Stimulated activated CD4-positive, alpha-beta T cell treated with anti-CD3 and anti-CD28 coated beads, Interleukin-1b, Interleukin-23, amount 100 ng/mL, for 1 hour (primary cell): ENCODE measurements at places on chromosomes 4 and X.

DNA sequence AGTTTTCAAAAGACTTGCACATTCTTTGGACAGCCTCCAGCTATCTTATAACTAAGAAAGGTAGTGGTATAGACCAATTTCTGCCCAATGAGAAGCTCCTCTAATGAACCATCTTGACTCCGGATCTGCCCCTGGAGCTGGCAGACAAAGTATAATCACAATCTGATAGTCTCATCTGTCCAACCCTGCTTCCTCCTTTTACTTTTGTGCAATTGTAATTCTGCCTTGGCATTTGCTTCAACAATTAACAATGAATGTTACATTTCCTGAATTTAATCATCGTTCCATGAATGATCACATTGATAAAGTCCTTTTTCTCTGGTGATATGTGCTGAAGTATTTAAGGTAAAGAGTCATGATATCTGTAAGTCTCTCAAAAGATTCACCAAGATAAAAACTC lies 27.8 kb downstream of the FRYL start:
- no peak for DNase-seq

GRCh38 chrX:63743596-63743995 lies 41.4 kb downstream of the ARHGEF9 start:
- DNase-seq: no peak

GRCh38 chr4:138063581-138063980 lies 178.6 kb downstream of the SLC7A11 start:
- no peak for DNase-seq

- no peak for DNase-seq
Observed at GRCh38 chr4:3291411-3291968, 1.3 kb upstream of the RGS12 start.

DNA sequence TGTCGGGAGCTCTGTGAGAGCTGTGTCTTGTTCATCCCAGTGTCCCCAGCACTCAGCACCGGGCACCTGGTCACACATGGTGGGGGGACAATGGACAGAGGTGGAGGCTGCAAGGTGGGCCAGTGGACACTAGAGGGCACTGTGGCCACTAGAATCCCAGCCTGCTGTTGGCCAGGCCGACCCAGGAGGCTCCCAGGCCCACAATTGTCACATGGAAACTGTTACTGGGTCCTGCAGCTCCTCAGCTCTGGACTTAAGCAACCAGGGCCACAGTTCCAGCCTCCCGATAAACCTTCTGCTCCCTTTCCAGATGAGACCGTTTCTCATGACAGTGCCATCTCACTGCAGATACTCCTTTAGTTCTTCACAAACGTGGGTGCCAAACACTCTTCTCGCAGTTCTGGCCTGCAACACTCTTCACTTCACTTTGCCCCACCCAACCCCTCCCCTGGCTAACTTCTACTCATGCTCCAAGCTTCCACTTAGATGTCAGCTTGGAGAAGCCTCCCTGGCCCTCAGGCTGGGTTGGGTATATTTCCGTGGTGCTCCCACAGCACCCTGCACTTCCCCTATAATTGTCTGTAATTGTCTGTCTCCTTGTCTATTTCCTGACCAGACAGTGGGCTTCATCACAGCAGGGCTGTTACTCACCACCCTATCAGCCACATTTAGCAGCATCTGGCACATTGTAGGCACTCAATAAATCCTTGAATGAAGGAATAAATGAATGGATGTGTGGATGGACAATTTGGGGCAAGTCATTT lies 3.5 kb upstream of the IQSEC2 start:
- DNase-seq: no peak

DNA sequence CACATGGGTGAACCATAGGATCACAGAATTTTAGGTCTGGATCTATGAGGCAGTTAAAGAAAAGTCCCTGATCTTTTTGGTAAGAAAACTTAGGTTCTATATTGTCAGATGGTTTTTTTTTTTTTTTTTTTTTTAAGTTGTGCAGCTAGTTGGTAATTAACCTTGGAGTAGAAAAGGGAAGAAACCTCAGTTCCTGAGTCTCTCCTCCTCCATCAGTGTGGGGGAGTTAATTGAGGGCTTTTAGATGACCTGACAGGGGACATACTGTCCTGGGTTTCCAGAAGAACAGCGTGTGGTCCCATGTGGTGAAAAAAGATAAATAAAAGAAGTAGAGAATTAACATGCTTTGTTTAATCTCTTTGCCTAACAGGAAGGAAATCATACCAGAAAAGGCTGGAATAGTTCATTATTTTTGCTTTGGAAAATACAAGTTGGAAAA lies 123.7 kb downstream of the ARHGAP10 start:
- DNase-seq: no peak

DNA sequence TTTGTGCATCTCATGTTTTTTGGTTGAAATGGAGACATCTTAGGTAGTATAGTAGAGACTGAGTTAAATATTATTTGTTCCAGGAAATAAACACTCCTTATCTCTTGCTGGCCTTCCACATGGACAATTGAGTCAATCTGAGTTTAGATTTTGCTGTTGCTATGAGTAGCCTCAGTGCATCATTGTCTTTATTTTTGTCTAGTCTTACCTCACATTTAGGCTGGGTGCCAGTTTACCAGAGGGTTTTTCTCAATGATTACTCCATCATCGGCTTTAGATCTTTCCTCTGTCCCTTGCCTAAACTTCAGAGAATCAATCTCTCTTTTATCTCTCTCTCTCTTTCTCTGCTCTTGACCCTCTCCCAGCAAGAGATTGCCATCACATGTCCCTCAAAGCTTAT lies 73.6 kb downstream of the GABRB1 start:
- DNase-seq: no peak

DNA sequence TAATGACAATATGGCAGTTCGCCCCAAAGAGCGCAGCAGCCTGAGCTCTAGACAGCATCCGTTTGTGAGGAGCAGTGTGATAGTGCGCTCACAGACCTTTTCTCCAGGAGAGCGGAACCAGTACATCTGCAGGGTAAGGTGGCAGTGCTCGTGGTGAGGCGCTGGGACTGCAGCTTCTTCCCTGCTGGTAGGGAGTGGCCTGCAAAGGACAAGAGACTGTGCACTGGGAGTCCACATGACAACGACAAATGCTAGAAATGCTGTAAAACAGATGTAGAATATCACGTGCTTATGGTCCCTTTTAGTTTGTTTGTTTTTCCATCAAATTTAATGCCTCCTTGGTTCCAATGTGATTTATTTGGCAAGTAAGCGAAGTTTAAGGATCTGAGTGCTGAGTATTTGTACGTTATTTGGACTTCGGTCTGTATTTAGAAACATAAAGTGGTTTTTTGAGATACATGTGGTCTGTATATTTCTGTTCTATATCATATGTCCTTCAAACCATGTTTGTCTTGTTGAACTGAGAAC lies 35.8 kb downstream of the CLDN22 start:
- DNase-seq: no peak

DNA sequence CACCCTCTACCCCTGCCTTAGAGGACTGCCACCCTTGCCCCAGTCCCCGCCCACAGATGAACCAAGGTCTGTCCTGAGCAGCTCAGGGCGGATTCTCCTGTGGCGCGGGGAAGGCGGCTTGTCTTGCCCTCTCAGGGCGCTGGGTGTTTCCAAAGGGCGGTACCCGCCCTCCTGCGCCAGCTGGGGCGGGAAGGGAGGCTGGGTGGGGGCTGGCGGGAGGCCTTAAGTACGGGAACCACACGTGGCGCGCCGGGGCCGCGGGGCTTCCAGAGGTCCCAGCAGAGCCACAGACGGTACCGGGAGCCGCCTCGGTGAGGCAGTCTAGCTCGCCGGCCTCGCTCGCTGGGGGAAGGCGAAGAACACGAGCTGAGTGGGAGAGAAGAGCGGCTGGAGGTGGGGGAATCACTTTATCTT lies 361.1 kb downstream of the MID1IP1 start:
- peak; percentile 12 for DNase-seq

GRCh38 chrX:144275843-144276242 lies 392.0 kb downstream of the UBE2NL start:
- DNase-seq: no peak

GRCh38 chr4:72938516-72938915 lies 131.0 kb downstream of the COX18 start:
- DNase-seq: no peak
